ENCODE measurements at places on chromosomes 13 and 19.

DNA sequence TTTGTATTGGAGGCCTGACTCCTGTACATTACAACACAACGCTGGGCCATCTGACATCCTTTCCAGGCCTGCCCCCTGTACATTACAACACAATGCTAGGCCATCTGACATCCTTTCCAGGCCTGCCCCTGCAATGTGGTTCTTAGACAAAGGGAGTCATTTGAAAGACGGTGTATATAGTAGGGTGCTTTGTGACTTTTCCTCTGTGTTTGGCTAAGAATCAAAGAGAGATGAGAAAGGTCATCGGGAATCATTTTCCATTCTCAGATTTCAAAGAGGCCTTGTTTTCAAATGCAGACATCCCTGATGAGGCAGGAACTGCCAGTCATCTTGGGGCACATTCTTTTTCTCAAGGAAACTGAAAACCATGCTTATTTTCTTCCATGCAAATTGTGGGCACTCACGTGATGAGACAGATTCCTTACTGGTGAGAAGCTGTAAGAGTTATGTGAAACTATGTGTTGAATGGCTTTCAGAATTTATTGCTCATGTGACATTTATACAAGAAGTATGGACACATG lies 551.6 kb downstream of the MYO16 start:
- no peak for DNase-seq

DNA sequence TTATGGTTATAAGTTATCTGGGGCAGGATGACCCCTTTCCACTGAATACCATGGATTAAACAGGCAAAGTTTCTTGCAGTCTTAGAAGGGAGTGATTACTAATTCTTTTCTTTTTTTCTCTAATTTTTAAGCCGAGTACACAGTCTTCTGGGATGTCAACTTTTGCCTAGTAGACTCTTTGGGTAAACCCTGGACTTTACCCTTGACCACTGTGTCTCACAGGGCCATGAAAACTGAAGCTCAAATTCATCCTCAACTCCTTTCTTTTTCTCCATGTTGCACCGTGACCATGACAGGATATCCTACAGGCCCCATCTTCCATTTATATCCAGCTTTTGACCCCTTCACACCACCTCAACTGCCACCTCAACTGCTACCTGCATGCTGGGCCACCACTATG lies 51.8 kb downstream of the GJA3 start:
- no peak for DNase-seq

- DNase-seq, result no peak
Observed at GRCh38 chr13:29994911-29995595, 144.6 kb upstream of the UBL3 start.

GRCh38 chr13:60931858-60932546 lies 483.6 kb downstream of the PCDH20 start:
- no peak for DNase-seq

- peak; percentile 57 for DNase-seq
Observed at GRCh38 chr19:3606690-3607289, at the start of gene TBXA2R. Gene TBXA2R, minus strand, starts transcription at chr19:3606875. Its CDS starts 6,241 bp downstream, at chr19:3600634.

DNA sequence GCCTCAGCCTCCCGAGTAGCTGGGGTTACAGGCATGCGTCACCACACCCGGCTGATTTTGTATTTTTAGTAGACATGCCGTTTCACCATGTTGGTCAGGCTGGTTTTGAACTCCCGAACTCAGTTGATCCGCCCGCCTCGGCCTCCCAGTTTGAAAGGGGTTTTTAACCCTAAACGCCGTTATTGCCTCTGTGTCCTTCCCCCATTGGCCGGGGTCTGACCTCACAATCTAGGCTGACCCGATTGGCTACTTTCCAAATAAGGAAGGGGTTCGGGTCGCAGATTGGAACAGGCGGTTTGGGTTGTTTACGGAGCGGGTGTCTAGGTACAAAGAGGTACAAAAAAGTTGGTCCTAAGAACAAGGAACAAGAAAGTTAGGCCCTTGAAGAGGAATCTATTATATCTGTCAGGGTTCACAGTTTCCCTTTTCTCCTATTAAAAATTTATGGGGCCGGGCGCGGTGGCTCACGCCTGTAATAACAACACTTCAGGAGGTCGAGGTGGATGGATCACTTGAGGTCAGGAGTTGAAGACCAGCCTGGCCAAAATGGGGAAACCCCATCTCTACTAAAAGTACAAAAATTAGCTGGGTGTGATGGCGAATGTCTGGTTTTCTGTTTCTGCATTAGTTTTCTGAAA lies 1.0 kb downstream of the ZNF253 start:
- peak; percentile 74 for DNase-seq

DNA sequence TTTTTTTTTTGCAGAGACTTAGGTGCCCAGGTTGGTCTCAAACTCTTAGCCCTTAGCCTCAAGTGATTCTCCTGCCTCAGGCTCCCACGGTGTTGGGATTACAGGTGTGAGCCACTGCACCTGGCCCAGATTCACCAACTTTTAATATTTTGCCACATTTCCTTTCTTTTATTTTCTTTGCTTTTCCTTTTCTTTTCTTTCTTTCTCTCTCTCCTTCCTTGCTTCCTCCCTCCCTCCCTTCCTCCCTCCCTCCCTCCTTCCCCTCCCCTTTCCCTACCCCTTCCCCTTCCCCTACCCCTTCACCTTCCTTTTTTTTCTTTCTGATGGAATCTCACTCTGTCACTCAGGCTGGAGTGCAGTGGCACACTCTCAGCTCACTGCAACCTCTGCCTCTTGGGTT lies 35.3 kb downstream of the BICRA start:
- no peak for DNase-seq

DNA sequence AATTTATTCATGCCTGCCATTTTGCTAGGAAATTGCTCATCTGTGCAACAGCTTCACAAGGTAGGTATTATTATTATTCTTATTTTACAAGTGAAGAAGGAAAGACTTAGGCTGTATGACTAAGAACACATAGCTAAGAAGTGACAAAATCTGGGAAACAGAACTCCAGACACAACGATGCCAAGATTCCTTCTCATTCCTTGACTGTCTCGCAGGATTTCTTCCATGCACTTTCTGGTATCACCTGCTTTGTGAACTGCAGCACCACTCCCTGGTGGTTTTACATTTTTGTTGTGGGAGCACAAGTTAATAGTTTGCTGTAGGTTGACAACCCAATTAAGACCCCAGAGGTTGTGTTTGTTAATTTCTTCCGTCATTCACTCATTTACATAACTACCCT lies 188.5 kb downstream of the LACC1 start:
- DNase-seq, result no peak
